ENCODE measurements at places on chromosomes 7 and 10. TPM values are rescaled to one million over a fixed set of nuclear protein-coding genes. Genes with fewer than 3 reads are reported as not detected.

Gene CCDC172
- not detected for total RNA-seq

Gene NKX2-3
- total RNA-seq: not detected

Gene FXYD4
- not detected for total RNA-seq

Gene ITPRID1
- not detected for total RNA-seq

Gene LLCFC1
- not detected for total RNA-seq

Gene TACR2
- 0.12 TPM for total RNA-seq

Gene MUC3A
- not detected for total RNA-seq

Gene TMEM106B
- total RNA-seq: 58.5 TPM

Gene CRHR2
- total RNA-seq: not detected

Gene PSMG3
- total RNA-seq: 19.4 TPM

Gene CALCR
- not detected for total RNA-seq

Gene BMPER
- 93.3 TPM for total RNA-seq

Gene CEP41
- total RNA-seq: 16.3 TPM

Gene CPA2
- total RNA-seq: not detected

Gene PLCE1
- 0.61 TPM for total RNA-seq

Gene USP6NL
- total RNA-seq: 11.4 TPM

Gene CFAP70
- 1.3 TPM for total RNA-seq

Gene NEBL
- total RNA-seq: not detected

Gene PITX3
- total RNA-seq: not detected

Gene OR2A7
- 1.3 TPM for total RNA-seq

Measured in hair follicle dermal papilla cell (primary cell).